ENCODE measurements at places on chromosomes 3 and 15.

DNA sequence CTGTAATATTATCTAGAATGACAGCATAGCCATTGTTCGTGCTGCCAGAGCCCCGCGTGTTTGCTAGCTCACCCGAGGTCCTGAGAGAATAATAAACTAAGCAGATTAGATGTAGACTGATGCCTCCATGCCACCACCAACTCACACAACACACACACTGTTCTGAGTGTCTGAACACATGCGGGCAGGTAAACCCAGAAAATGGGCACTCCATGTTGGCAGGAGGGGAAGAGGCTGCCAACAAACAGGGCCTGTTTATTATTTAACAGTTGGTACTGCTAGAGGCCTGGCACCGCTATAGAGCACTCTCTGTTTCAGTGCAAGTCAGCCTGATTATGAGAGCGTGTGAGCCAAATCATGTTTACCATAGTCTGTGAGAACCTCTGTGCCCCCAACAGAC is 299.0 kb downstream of the ZBTB20 start:
- no peaks in the 10 kb centered on the region for H3K36me3 ChIP-seq
- no peaks in the 10 kb centered on the region for H3K27me3 ChIP-seq
- H3K4me1 ChIP-seq = peaks cover 6% of the 10 kb centered on the region
- H3K4me3 ChIP-seq = no peak overlapping the region

GRCh38 chr3:32423956-32424557 is 32.4 kb downstream of the CMTM7 start:
- H3K36me3 ChIP-seq = no peaks in the 10 kb centered on the region
- DNase-seq = peak; percentile 52
- no peak overlapping the region for H3K4me3 ChIP-seq
- H3K27me3 ChIP-seq = no peaks in the 10 kb centered on the region

GRCh38 chr3:54954521-54954920 is 26.7 kb upstream of the LRTM1 start:
- H3K27me3 ChIP-seq = no peaks in the 10 kb centered on the region
- H3K27ac ChIP-seq = no peak overlapping the region
- DNase-seq = no peak
- H3K4me1 ChIP-seq = no peaks in the 10 kb centered on the region
- no peaks in the 10 kb centered on the region for H3K36me3 ChIP-seq

DNA sequence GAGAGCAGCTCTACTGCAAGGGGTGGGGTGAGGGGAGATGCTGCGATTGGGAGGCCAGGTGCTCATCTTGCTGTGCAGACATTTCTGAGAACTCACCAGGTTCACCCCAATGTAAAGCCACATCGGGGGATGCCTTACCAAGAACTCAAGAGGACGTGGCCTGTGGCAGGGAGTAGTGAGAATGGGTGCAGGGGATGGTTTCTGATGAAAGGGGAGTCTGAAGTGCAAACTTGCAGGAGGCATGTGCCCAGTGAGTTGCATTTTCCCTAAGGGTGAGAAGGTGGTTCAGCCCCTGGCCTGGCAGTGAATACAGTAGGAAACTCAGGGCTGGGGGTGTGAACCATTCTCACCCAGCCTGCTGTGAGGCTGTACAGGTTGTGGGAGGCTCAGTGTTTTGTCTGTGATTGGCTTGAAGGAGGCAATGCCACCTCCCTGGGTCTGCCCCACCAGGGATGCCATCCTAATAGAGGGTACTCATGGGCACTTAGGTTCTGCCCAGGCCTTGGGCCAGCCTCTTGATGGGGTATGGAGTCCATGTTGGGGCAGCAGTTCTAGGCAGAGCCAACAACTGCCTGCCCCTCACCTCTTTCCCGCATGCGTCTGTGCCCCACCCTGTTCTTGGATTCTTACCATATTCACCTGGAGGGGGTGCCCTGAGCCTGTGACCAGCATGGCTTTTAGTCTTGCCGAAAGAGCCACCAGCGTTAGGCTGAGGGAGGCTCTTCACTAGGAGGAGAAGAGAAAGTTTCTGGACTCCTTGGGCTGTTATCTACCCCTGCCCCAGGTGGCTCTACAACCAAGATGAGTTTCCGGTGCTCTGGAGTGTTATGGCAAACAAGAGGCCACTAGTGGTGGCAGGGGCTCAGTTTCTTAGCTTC is 4.5 kb downstream of the HEMK1 start:
- H3K4me3 ChIP-seq = no peak overlapping the region
- H3K4me1 ChIP-seq = peaks cover 17% of the 10 kb centered on the region
- no peaks in the 10 kb centered on the region for H3K27me3 ChIP-seq
- DNase-seq = no peak
- H3K27ac ChIP-seq = no peak overlapping the region
- no peaks in the 10 kb centered on the region for H3K36me3 ChIP-seq

DNA sequence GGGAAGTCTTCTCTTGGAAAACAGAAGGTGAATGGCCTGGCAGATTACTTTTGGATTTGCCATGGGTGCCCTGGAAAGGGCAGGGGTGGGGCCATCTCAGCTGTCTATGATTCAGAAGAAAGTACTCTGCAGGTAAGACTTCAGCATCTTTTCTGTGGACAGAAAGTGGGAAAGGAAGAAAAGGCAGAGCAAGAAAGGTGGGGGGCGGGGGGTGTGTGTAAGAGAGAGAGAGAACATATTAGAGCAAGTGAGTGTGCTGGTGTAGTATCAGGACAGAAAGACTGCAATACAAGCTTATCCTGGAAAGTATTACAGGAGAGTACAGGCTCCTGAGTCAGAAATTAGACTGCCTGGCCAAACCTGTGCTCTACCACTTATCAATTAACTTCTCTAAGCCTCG is 5.5 kb downstream of the TAGLN3 start:
- no peak for DNase-seq
- no peaks in the 10 kb centered on the region for H3K36me3 ChIP-seq
- H3K27me3 ChIP-seq = no peaks in the 10 kb centered on the region
- H3K4me1 ChIP-seq = no peaks in the 10 kb centered on the region
- H3K4me3 ChIP-seq = no peak overlapping the region

DNA sequence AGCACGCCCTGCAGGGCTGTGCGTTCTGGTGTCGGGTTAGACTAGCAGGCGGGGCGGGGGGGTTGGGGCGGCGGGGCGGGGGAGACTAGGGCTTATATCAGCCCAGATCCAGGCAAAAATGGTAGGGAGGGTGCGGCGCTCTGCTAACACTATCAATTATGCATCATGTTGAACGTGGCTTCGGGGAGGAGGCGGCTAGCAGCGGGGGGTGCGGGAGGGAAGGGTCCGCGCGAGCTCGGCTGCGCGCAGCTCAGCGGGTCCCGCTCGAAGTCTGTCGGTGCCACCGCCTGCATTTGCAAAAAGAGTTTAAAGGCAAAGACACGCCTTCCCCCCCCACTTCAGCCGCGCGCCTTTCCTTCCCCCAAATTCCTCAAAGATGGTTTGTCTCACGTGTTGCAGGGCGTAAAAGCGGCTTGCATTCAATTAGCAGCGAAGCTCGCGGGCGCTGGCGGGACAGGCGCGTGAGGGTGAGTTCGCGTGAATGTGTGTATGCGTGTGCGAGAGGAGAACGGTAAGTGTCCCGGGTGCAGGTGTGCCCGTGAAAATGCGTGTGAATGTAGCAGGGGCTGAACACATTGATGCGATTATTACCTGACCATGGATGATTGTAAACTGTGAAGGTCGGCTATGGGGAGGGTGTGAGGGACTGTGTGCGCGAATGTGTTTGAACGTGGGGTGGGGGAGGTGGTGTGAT is at the start of gene ISLR2:
ISLR2 (plus strand) TSS at position 432 of the 694 bp plus-strand sequence. CDS start 2,169 bp downstream, outside the sequence.
- H3K27ac ChIP-seq = peak within 1 kb of the TSS; percentile 52
- peaks cover 7% of the 10 kb centered on the region for H3K27me3 ChIP-seq
- H3K4me1 ChIP-seq = peaks cover 61% of the 10 kb centered on the region
- DNase-seq = no peak

- no peak overlapping the region for H3K4me3 ChIP-seq
- H3K4me1 ChIP-seq = peaks cover 12% of the 10 kb centered on the region
- H3K36me3 ChIP-seq = no peaks in the 10 kb centered on the region
- no peaks in the 10 kb centered on the region for H3K27me3 ChIP-seq
- H3K27ac ChIP-seq = no peak overlapping the region
- no peak for DNase-seq
These were observed 28.6 kb upstream of the VPS8 start for GRCh38 chr3:184783319-184783718.

GRCh38 chr3:144499001-144499930 is 527.6 kb downstream of the DIPK2A start:
- H3K4me1 ChIP-seq = no peaks in the 10 kb centered on the region
- H3K27ac ChIP-seq = no peak overlapping the region
- no peak for DNase-seq
- no peak overlapping the region for H3K4me3 ChIP-seq
- no peaks in the 10 kb centered on the region for H3K27me3 ChIP-seq

DNA sequence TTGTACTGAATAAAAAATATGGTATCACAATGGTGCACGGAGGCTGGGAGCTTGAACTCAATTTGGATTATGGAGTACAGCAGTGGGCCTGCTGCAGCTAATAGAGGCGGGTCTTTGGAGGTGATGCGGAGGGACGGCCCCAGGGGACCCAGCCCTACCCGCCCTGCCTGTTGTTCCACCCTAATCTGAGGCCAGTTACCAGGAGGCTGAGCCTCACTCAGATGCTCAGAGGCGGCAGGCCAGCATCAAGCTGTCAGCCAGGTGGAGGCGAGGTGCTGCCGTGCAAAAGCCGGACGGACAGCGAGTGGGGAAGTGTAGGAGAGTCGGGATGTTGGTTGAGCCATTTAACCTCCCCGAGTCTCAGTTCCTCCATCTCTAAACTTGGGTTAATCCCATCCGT is 218.5 kb upstream of the RGMA start:
- H3K27me3 ChIP-seq = no peaks in the 10 kb centered on the region
- DNase-seq = no peak
- no peak overlapping the region for H3K4me3 ChIP-seq
- H3K36me3 ChIP-seq = no peaks in the 10 kb centered on the region

DNA sequence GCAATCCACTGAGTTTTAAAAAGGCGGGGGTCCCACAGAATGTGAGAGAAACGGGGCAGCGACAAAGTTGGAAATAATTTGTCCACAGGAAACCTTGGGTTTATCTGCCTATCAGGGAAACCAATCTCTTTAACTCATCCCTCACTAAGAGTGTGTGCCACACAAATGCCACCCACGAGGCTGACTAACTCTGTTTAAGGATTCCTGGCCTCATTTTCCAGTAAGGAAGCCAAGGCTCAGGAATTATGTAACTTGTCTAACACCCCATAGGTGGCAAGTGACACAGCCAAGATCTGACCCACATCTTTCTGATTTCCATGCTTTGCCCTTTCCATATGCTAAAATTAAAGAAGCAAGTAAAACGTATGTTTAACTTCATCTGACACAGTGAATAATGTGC is 263.2 kb downstream of the CNTN3 start:
- no peak for DNase-seq
- H3K36me3 ChIP-seq = no peaks in the 10 kb centered on the region
- no peaks in the 10 kb centered on the region for H3K4me1 ChIP-seq
- no peaks in the 10 kb centered on the region for H3K27me3 ChIP-seq

- H3K4me3 ChIP-seq = no peak overlapping the region
- peaks cover 49% of the 10 kb centered on the region for H3K4me1 ChIP-seq
- peak overlapping the region; percentile 83 for H3K27ac ChIP-seq
These were observed 2.9 kb downstream of the TIMP4 start for GRCh38 chr3:12155828-12156227.

- no peaks in the 10 kb centered on the region for H3K27me3 ChIP-seq
- H3K27ac ChIP-seq = peak overlapping the region; percentile 39
- no peak overlapping the region for H3K4me3 ChIP-seq
These were observed 106.4 kb upstream of the RPL32 start for GRCh38 chr3:12947504-12948369.
